ENCODE measurements at places on chromosomes 5 and 9. TPM values are rescaled to one million over a fixed set of nuclear protein-coding genes. Genes with fewer than 3 reads are reported as not detected.

DNA sequence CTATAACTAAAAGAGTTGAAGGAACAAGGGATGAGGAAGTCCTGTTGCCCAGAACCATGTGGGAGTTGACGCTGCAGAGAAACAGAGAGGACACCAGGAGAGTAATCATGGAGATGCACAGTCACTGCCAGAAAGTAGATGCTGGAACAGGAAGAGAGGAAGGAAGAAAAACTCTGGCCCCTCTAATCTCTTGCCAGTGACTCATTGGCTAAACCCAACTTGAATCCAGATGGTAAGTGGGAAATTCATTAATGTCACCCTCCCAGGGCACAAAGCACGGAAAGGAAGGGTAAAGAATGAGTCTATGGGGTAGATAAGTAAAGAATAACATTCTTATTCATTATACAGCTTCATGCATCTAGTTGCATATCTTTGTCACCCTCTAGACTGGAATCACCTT, 631.9 kb downstream of the PRELID2 start:
- H3K27ac ChIP-seq: no peak overlapping the region
- H3K27me3 ChIP-seq: no peaks in the 10 kb centered on the region
- H3K36me3 ChIP-seq: no peaks in the 10 kb centered on the region
- no peak for DNase-seq

DNA sequence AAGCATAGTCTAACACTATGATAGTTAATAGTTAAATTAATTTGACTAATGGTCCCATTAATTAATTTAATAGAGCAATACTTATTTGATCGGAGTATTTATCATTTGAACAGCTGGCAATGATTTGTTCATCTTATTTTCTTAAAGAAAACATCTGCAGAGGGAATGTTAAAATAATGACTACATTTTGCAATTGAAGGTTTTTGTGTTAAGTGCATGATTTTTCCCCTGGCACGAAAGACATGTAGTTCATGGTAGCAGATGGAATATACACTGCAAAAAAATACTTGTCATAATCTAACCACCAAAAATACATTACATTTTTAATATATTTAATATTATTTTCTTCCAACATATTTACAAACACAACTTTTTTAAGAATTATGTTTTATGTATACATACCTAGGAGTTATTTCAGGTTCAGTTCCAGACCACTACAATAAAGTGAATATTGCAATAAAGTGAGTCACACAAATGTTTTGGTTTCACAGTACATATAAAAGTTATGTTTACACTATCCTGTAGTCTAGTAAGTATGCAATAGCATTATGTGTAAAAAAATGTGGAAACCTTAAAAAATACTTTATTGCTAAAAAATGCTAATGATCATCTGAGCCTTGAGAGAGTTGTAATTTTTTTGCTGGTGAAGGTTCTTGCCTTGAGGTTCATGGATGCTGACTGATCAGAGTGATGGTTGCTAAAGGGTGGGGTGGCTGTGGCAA, 292.6 kb upstream of the DAB2 start:
- no peaks in the 10 kb centered on the region for H3K36me3 ChIP-seq
- no peak for DNase-seq
- H3K4me1 ChIP-seq: no peaks in the 10 kb centered on the region
- H3K27me3 ChIP-seq: no peaks in the 10 kb centered on the region
- no peak overlapping the region for H3K27ac ChIP-seq

DNA sequence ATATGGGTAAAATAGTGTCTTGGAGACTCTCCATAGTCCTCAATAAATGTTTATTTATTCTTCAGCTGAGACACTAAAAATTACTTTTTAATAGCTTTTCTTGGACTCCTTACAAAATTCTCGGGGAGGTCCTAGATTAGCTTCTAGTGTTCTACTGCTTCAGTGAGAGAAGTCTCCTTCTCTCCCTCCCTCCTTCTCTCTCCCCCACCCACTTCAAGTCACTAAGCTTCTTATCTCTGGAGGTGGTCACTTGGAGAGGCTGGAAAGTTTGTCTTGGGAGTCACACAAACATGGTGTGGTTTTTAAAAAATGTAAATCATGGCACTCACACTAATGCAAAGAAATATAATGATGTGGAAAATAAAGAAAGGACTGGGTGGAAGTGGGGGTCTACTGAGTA, 64.1 kb downstream of the SEMA6A start:
- no peaks in the 10 kb centered on the region for H3K27me3 ChIP-seq
- no peaks in the 10 kb centered on the region for H3K36me3 ChIP-seq
- H3K4me1 ChIP-seq: peaks cover 7% of the 10 kb centered on the region

GRCh38 chr9:3887786-3888496, 362.1 kb upstream of the RFX3 start:
- no peaks in the 10 kb centered on the region for H3K27me3 ChIP-seq
- DNase-seq: no peak
- no peak overlapping the region for H3K27ac ChIP-seq
- H3K4me1 ChIP-seq: no peaks in the 10 kb centered on the region
- H3K4me3 ChIP-seq: no peak overlapping the region
- no peaks in the 10 kb centered on the region for H3K36me3 ChIP-seq

GRCh38 chr5:160824301-160825001, 27.6 kb downstream of the ATP10B start:
- H3K27ac ChIP-seq: no peak overlapping the region
- DNase-seq: no peak
- no peaks in the 10 kb centered on the region for H3K4me1 ChIP-seq
- H3K4me3 ChIP-seq: no peak overlapping the region
- H3K36me3 ChIP-seq: no peaks in the 10 kb centered on the region

EIF4E1B gene
- total RNA-seq: not detected

DNA sequence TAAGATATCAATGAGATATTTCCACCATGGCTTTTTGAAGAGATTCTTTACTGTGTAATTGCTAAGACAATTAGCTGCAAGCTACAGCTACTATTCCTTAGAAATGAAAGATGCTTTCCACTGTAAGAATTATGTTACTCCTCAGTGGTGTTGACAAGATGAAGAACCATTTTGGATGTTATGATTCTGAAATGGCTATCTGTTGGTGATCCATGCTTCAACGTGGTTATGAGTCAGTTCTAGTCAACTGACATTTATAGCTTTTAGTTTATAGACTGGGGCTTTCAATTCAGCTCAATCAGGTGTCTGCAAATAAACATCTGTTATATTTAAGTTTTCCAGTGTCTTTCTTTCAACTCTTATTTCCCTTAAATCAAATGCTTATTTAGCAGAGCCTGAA, 93.7 kb downstream of the SGCD start:
- H3K4me3 ChIP-seq: no peak overlapping the region
- H3K4me1 ChIP-seq: no peaks in the 10 kb centered on the region
- no peak for DNase-seq

GRCh38 chr9:121354141-121354540, 15.9 kb downstream of the STOM start:
- H3K4me1 ChIP-seq: no peaks in the 10 kb centered on the region
- no peak for DNase-seq
- no peaks in the 10 kb centered on the region for H3K36me3 ChIP-seq
- no peak overlapping the region for H3K4me3 ChIP-seq

NXNL2 gene
- total RNA-seq: 0.60 TPM

FOXD4 gene
- total RNA-seq: 0.93 TPM

- no peaks in the 10 kb centered on the region for H3K27me3 ChIP-seq
- DNase-seq: no peak
- no peak overlapping the region for H3K4me3 ChIP-seq
- no peak overlapping the region for H3K27ac ChIP-seq
- H3K36me3 ChIP-seq: no peaks in the 10 kb centered on the region
Measured at GRCh38 chr9:70635790-70636189, 221.3 kb upstream of the KLF9 start.

ZNF366 gene
- not detected for total RNA-seq

AOPEP gene
- total RNA-seq: 61.7 TPM

- no peaks in the 10 kb centered on the region for H3K27me3 ChIP-seq
- H3K27ac ChIP-seq: no peak overlapping the region
- peaks cover 15% of the 10 kb centered on the region for H3K4me1 ChIP-seq
- no peaks in the 10 kb centered on the region for H3K36me3 ChIP-seq
- DNase-seq: no peak
Measured at GRCh38 chr5:95817430-95817829, 5.1 kb downstream of the GLRX start.

- H3K4me3 ChIP-seq: no peak overlapping the region
- no peaks in the 10 kb centered on the region for H3K27me3 ChIP-seq
- no peak for DNase-seq
- H3K4me1 ChIP-seq: peaks cover 10% of the 10 kb centered on the region
- no peak overlapping the region for H3K27ac ChIP-seq
Measured at GRCh38 chr5:127428748-127429147, 88.7 kb upstream of the PRRC1 start.

DNA sequence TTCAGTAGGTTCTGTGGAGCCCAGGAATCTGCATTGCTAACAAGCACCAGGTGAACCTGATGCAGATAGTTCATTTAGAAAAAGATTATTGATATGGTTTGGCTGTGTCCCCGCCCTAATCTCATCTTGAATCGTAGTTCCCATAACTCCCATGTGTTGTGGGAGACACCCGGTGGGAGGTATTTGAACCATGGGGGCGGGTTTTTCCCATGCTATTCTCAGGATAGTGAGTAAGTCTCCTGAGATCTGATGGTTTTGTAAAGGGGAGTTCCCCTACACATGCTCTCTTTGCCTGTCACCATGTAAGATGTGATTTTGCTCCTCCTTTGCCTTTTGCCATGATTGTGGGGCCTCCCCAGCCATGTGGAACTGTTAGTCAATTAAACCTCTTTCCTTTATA, 212.0 kb downstream of the RAB3C start:
- H3K4me3 ChIP-seq: no peak overlapping the region
- no peak overlapping the region for H3K27ac ChIP-seq
- no peaks in the 10 kb centered on the region for H3K27me3 ChIP-seq
- no peaks in the 10 kb centered on the region for H3K4me1 ChIP-seq
- no peaks in the 10 kb centered on the region for H3K36me3 ChIP-seq
- no peak for DNase-seq

DNA sequence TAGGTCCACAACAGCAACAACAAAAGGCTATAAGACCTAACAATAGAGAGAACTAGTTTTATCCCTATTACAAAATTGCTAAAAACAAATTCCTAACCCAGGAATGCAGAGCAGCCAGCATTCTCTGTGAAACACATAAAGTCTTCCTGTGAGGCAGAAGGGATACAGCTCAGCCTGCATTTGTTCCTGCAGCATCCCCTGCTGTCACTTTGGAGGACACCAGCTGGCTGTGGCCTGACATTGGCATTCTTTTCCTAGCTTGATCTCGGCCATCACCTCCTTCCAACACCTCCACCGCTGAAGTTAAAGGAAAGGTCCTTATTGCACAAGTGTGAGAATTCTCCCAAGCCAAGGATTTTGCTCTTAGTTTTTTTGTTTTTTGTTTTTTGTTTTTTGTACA, 186.1 kb downstream of the SNCAIP start:
- no peaks in the 10 kb centered on the region for H3K36me3 ChIP-seq
- no peak overlapping the region for H3K4me3 ChIP-seq
- DNase-seq: peak; percentile 64
- H3K27me3 ChIP-seq: no peaks in the 10 kb centered on the region
- no peaks in the 10 kb centered on the region for H3K4me1 ChIP-seq

DNA sequence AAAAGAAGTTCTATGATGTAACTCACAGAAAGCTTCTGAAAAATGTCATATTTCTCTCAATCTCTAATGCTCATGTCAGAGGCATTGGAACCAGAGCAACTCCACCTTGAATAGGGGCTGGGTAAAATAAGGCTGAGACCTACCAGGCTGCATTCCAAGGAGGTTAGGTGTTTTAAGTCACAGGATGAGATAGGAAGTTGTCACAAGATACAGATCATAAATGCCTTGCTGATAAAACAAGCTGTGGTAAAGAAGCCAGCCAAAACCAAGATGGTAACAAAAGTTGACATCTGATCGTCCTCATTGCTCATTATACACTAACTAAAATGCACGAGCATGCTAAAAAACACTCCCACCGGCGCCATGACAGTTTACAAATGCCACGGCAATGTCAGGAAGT, 411.1 kb upstream of the GRIA1 start:
- H3K4me3 ChIP-seq: no peak overlapping the region
- H3K27me3 ChIP-seq: no peaks in the 10 kb centered on the region
- no peak overlapping the region for H3K27ac ChIP-seq
- H3K36me3 ChIP-seq: no peaks in the 10 kb centered on the region

SH3GL2 gene
- not detected for total RNA-seq

GRCh38 chr9:123523001-123523400, 167.0 kb downstream of the CRB2 start:
- no peaks in the 10 kb centered on the region for H3K27me3 ChIP-seq
- DNase-seq: no peak
- no peak overlapping the region for H3K4me3 ChIP-seq
- H3K27ac ChIP-seq: no peak overlapping the region
- H3K4me1 ChIP-seq: no peaks in the 10 kb centered on the region

OTP gene
- total RNA-seq: not detected

DNA sequence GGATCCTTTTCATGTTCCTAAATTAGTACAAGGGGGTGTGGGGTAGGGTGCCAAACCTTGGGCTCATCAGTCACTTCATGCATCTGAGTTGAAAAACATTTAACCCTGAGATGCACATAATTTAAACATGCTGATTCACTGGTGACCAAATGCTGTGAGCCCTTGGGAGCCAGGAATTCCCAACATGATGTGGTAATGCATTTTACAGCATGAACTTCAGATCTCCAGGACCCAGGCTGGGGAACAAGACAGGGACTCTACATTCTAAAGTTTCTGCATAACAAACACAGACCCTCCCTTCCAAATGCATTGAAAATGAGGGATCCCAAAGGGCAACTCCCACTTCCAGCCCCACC, 322.2 kb downstream of the NDUFS4 start:
- no peaks in the 10 kb centered on the region for H3K36me3 ChIP-seq
- H3K4me3 ChIP-seq: no peak overlapping the region
- DNase-seq: no peak
- H3K27ac ChIP-seq: no peak overlapping the region
- H3K27me3 ChIP-seq: no peaks in the 10 kb centered on the region

ANKRD34B gene
- not detected for total RNA-seq

DNA sequence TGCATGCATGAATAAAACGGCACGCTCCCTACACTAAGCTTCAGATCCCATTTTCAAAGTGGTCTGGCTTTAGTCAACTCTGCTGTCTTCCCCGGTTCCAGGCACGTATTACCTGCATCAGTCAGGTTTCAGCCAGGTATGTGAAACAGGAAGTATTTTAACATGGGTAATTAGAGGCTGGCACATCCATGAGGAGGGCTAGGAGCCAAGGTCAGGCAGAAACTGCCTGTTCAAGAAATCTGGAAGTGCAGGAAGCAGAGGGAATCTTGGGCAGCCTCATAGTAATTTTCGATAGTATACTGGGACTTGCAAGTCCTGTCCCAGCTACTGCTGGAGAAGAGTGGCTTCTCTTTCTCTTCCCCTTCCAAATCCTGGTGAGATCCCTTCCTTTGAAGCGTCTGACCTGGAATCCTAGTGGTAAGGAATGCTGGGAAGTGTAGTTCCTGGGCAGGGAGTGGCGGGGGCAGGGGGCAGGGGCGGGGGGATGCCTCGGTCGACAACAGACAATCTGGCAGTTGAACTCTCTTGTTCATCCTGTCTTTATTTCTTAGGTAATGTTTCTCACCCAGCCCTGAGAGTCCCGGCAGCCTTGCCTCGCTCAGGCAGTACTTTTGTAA, 403.1 kb downstream of the TLE4 start:
- H3K27me3 ChIP-seq: no peaks in the 10 kb centered on the region
- H3K4me1 ChIP-seq: no peaks in the 10 kb centered on the region
- no peaks in the 10 kb centered on the region for H3K36me3 ChIP-seq
- H3K4me3 ChIP-seq: no peak overlapping the region
- DNase-seq: no peak

PAPPA gene
- total RNA-seq: not detected

KDM4C gene
- 41.0 TPM for total RNA-seq

- H3K27me3 ChIP-seq: no peaks in the 10 kb centered on the region
- no peaks in the 10 kb centered on the region for H3K36me3 ChIP-seq
- H3K4me3 ChIP-seq: no peak overlapping the region
- no peak for DNase-seq
Measured at GRCh38 chr9:77817590-77818311, 169.6 kb upstream of the GNA14 start.

EFCAB9 gene
- not detected for total RNA-seq

EXOC3 gene
- total RNA-seq: 44.5 TPM

TCF7 gene
- total RNA-seq: 36.2 TPM

Data from Caco-2 (cell line).